IMR-90 (cell line): ENCODE measurements at places on chromosomes 1 and 21. TPM values are rescaled to one million over a fixed set of nuclear protein-coding genes. Genes with fewer than 3 reads are reported as not detected.

GRCh38 chr1:68255301-68255700, 23.0 kb upstream of the WLS start:
- no peaks in the 10 kb centered on the region for H3K27me3 ChIP-seq
- DNase-seq: no peak
- no peak overlapping the region for H3K27ac ChIP-seq
- no peak overlapping the region for H3K4me3 ChIP-seq
- H3K4me1 ChIP-seq: peaks cover 3% of the 10 kb centered on the region

The DR1 gene
- 39.4 and 46.9 TPM in 2 replicates for total RNA-seq

- H3K36me3 ChIP-seq: no peaks in the 10 kb centered on the region
- no peak overlapping the region for H3K4me3 ChIP-seq
- H3K4me1 ChIP-seq: no peaks in the 10 kb centered on the region
- H3K27me3 ChIP-seq: peaks cover 3% of the 10 kb centered on the region; the same call in 1 of the 2 replicates
These were observed 344.3 kb downstream of the MATN1 start for GRCh38 chr1:30378991-30379581.

DNA sequence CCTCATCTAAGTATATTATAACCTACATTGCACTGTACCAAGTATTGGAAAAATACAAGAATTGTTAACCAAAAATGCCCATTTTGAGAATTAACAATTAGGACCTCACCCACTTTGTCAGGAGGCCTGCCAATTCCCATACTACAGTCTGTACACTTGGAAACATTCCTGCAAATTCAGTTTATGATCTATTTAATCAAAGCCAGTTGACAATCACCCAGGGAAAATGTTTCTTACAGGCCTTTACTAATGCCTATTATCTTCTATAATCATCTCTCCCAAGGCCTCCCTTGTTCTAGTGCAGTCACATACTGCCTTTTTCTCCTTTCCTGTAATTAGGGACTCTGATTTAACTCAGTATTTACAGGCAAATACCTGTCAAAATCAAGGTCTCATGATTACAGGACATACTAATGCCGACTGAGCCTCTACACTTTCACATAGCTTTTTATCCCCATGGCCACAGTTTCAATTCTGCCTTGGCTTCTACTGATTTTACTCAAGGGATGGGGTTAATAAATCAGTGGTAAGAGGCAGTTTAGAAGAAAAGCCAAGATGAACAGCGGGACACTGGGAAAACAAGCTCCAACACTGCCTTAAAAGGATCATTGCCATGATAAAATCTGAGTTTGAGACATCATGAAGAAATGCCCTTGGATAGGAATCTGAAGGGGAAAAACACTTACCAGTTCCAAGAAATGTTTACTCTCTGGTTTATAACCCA, 338.7 kb downstream of the VAV3 start:
- H3K36me3 ChIP-seq: no peaks in the 10 kb centered on the region
- H3K27me3 ChIP-seq: no peaks in the 10 kb centered on the region
- H3K27ac ChIP-seq: no peak overlapping the region
- no peak for DNase-seq

The CFAP141 gene
- not detected in 2 replicates for total RNA-seq

The TNNI3K gene
- 0.28 and 0.90 TPM in 2 replicates for total RNA-seq
